ENCODE measurements at places on chromosomes 11 and 22.

GRCh38 chr11:10288881-10289764 is 4.9 kb downstream of the SBF2 start:
- no peak for DNase-seq

DNA sequence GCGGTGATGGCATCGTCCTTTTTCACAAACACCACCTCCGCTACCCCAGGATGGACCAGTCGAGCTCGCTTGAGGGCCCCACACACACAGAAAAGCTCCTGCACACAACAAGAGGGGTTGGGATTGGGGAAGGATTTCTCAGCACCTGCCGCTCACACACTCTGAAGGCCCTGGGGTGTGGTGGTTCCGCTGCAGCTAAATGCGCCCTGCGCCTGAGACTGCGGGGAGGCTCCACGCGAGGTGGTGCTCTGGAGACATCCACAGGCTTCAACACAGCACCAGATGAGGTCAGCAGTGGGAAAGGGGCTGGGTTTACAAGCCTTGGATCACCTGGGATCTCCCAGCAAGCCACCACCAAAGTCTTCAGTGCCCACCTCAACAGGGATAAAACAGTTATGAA is 22.7 kb downstream of the POLDIP3 start:
- DNase-seq: no peak

DNA sequence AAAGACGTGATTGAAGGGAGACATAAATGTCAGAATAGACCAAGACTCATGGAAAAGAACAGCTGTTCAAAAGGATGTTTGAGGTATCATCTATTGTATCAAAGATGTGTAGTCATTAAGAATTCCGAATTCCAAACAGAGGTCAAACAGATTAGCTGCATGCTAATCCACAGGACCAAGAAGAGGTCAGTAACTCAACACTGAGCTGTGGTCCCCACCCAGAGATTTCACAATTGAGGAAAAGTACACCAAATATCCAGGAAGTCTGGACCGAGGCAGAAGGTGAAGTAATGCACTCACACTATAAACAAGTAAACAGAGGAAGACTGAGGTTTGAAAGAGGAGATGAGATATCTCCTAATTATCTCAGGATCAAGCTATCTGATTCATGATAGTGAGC is 29.6 kb upstream of the OR5P2 start:
- DNase-seq: no peak

GRCh38 chr22:22593964-22594656 is 35.0 kb upstream of the PRAME start:
- DNase-seq: peak; percentile 9
